Caco-2 (cell line): ENCODE measurements at places on chromosomes 16 and 17. TPM values are rescaled to one million over a fixed set of nuclear protein-coding genes. Genes with fewer than 3 reads are reported as not detected.

DNA sequence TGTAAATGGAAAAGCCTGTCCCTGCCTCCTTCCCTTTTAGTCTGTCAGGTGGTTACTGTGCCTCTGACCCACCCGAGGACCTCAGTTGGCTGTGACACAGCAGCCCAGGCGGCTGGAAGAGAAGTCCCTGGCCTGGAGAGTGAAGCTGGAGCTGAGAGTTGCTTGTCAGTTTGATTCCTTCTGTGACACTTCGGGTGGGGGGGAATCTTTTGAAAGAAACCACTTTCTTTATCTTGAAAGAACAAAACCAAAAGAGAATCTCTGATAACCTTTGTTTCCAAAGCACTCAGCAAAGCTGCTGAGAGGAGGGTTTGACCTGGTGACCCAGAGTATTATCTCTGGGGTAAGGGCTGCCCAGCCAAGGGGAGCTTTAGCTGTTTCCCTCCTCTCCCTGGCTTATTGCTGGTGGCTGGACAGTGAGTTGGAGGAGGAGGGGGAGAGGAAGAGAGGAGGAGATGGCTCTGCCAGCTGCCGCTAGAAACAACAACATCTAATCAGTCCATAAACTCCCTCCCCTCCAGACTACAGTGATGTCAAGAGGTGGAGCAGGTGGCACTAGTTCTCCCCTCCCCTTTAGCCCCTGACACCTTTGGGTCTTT is 34.0 kb downstream of the YPEL2 start:
- H3K27me3 ChIP-seq, result no peaks in the 10 kb centered on the region
- DNase-seq, result peak; percentile 77
- H3K4me1 ChIP-seq, result peaks cover 39% of the 10 kb centered on the region
- H3K4me3 ChIP-seq, result no peak overlapping the region

- H3K36me3 ChIP-seq, result no peaks in the 10 kb centered on the region
- no peak overlapping the region for H3K4me3 ChIP-seq
- H3K27me3 ChIP-seq, result no peaks in the 10 kb centered on the region
- DNase-seq, result no peak
- no peaks in the 10 kb centered on the region for H3K4me1 ChIP-seq
Measured at GRCh38 chr17:82433560-82434215, 15.3 kb upstream of the OGFOD3 start.

DNA sequence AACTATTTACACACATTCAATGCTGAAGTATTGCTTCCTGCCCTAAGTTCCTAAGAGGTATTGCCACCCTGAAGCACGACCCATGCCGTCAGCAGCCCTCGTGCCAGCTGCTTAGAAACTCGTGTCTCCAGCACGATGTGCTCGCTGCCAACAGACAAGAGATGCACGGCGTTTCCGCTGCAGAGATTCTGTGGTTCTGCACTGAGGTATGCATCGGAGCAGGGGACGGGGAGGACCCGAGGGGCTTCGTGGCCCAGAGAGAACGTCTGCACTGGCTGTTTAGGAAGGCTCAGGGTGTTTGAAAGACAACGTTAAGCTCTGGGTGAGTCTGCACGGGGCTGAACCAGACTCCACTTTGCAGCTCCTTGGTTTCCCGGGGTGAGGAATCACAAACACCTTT is 82.7 kb upstream of the CREBBP start:
- no peaks in the 10 kb centered on the region for H3K36me3 ChIP-seq
- H3K27me3 ChIP-seq, result no peaks in the 10 kb centered on the region
- no peak overlapping the region for H3K4me3 ChIP-seq
- no peak overlapping the region for H3K27ac ChIP-seq

- H3K36me3 ChIP-seq, result no peaks in the 10 kb centered on the region; the same call in 1 of the 2 replicates
- H3K27ac ChIP-seq, result no peak overlapping the region
- no peak for DNase-seq
- no peaks in the 10 kb centered on the region for H3K4me1 ChIP-seq
Measured at GRCh38 chr17:83041305-83041704, 38.1 kb upstream of the METRNL start.

DNA sequence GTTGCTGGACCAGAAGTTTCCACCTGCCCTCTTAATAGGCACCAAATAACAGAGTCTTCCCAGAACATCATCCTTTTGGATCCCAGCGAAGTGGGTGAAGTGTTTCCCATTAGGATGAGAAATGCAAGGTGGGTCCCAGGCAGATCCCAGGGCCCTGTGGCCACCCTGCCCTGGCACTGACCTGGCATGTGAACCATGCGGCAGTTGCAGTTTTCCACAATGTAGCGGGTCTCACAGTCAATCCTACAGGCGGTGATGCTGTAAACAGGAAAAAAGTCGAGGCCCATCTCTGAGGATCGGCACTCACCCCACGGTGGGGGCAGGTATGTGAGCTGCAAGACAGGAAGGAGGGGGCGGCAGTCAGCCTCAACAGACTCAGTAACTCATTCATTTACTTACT is 36.4 kb downstream of the SPACA3 start:
- no peaks in the 10 kb centered on the region for H3K4me1 ChIP-seq
- H3K4me3 ChIP-seq, result no peak overlapping the region
- DNase-seq, result no peak
- H3K27me3 ChIP-seq, result no peaks in the 10 kb centered on the region; the same call in 1 of the 2 replicates
- no peak overlapping the region for H3K27ac ChIP-seq

DNA sequence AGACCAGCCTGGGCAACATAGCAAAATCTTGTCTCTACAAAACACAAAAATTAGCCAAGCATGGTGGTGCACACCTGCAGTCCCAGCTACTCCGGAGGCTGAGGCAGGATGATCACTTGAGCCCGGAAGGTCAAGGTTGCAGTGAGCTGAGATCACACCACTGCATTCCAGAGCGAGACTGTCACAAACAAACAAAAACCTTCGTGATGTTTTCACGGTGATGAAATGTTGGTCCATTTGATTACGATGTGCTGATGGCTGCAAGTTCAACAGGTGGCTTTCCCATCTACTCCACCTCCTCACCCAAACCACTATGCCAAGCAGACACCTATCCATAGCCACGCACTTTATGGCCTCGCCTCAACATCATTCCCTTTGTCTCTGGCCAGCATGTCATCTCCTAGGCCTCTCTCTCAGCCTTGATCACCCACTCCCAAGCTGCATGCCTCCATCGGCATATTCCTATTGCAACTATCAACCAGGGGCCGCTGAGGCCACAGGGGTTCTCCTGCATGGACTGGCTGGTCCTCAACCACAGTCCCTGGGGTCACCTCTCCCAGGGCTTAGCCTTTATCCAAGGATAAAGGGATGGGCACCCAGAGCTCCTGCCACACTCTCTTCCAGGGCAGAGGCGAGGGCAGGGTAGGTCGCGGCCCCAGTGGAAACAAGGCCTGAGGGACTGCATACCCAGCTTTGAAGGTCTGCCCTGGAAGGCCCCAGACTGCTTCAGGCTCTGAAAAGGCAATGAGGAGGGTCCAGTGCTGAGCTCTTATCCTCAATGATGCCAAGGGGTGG is 17.1 kb upstream of the ALOX15B start:
- H3K4me1 ChIP-seq, result peaks cover 14% of the 10 kb centered on the region
- no peak overlapping the region for H3K4me3 ChIP-seq

DNA sequence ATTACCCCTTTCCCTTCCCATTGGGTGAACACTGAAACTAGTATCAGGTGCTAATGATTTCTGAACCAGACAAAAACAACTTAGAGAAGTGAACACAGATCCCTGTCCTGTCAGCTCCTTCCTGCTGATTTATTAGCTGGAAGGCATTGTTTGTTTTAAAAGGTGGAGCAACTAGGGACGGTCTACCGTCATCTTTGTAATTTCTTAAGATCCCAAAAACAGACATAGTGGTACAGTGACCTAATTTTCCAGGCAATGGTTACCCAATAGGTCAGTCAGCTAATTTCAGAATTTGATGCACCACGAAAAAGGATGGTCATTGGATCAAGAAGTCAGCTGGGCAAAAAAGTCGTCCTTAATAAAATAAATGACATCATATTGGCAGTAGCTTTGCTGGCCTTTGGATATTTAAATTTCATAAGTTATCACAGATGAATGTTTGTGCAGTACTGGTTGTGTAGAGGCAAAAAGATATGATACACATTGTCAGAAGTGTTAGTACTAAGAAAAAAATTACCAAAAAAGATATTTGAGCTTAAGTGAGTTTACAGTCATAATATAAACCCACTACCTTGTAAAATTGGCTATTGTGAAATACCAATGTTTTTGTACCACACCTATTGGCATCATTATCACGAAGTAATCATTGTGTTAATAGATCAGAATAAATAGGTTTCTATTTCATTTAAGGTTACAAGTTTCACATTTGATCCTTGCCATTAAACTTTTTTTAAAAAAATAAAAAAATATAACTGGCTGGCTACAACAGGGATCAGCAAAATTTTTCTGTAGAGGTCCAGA is 27.2 kb upstream of the KCNJ16 start:
- no peak overlapping the region for H3K4me3 ChIP-seq
- peaks cover 53% of the 10 kb centered on the region for H3K4me1 ChIP-seq
- H3K36me3 ChIP-seq, result no peaks in the 10 kb centered on the region
- H3K27me3 ChIP-seq, result no peaks in the 10 kb centered on the region
- DNase-seq, result no peak

DNA sequence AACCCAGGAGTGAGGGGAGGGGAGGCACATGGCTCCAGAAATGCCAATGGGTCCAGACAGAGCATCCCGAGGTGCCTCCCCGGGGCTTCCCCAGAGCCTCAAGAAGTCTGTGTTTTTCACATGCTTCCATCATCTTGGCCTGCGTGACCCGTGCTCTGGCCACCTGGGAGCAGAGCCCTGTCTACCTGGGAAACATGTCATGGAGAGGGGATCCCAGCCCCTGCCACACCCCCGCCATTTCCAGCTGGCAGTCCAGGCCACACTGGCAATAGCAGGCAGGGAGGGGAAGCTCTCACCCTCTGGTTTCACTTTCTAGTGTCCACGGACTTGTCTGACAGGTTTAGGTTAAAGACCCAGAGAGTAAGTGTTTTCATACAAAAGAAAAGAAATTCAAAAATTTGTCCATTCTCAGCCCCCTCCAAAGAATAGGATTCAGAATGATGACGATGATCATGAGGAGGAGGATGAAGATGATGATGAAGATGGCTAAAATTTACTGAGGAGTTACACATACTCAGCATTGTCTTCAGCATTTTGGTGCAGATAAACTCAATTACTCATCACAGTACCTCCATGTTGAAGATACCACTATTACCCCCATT is 9.0 kb downstream of the SMIM5 start:
- no peaks in the 10 kb centered on the region for H3K27me3 ChIP-seq
- H3K27ac ChIP-seq, result no peak overlapping the region
- no peak for DNase-seq
- peaks cover 1% of the 10 kb centered on the region for H3K36me3 ChIP-seq
- H3K4me1 ChIP-seq, result peaks cover 57% of the 10 kb centered on the region
- H3K4me3 ChIP-seq, result no peak overlapping the region

DNA sequence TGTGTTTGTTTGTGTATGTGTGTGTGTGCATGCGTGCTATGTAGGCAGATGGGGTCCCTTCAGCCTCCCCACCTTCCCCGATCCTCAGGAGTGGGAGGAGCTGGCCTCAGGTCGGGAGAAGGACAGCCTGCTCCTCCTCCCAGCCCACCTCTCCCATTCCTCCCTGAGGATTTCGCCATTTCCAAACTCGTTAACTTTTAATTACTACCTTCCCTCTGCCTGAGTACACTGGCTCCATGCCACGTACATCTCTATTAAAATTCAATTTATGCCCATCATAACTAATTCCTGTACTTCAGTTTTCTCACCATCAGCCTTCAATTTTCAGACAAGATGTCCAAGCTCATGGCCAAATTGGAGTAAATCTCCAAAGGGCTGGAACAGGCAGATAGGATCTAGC is 148.6 kb downstream of the SDK2 start:
- no peak for DNase-seq
- no peak overlapping the region for H3K27ac ChIP-seq
- H3K27me3 ChIP-seq, result no peaks in the 10 kb centered on the region; the same call in 1 of the 2 replicates
- H3K4me1 ChIP-seq, result no peaks in the 10 kb centered on the region
- no peak overlapping the region for H3K4me3 ChIP-seq
- H3K36me3 ChIP-seq, result no peaks in the 10 kb centered on the region

DNA sequence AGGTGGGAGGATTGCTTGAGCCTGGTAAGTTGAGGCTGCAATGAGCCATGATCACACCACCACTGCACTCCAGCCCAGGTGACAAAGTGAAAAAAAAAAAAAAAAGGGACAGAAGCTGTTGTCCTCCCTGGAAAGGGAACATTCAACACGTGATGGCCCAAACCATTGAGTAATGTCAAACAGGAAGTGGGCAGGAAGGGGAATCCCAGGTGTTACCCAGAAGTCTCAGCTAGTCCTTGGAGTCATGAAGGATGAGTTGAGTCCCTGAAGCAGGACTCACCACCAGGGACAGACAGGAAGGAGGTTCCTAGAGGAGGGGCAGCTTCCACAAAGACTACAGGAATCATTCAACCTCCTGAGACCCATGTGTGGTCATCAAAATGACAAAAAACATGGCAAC is 19.8 kb upstream of the CMIP start:
- no peaks in the 10 kb centered on the region for H3K4me1 ChIP-seq
- H3K27me3 ChIP-seq, result no peaks in the 10 kb centered on the region
- H3K36me3 ChIP-seq, result no peaks in the 10 kb centered on the region
- DNase-seq, result no peak
- H3K4me3 ChIP-seq, result no peak overlapping the region

DNA sequence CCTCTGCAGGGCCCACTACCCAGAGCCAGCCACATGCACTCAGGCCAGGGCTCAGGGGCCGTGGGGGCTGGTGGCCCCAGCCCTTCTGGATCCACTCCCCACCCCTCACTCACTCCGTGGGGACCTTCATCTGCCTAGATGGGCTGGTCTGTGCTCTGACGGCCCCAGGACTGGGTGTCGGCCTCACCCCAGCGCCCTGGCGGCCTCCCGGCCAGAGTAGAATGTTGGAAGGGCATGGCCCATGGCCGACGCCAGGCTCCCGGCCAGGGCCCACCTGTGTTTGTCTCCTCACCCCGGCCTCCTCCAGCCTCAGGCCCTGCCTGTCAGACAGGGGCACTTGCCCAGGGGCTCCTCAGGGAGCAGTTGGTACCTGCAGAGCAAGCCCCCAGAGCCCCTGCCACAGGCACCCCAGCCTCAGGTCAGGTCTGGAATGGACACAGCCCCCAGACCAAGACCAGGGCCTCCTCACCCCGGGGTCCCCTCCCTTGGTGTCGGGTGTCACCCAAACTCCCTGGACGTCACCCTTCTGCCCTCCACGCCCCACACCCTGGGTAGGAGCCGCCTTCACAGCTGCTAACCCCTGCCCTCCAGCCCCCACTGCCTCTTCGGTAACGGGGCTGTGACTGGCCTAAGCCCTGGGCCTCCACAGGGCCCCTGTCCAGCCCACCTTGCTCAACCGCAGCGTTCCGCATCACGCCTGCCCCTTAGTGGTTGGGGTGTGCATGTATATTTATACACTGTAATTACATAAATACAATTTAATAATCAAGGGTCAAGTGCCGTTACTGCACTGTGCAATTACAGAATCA is 3.0 kb upstream of the CDH15 start:
- H3K4me1 ChIP-seq, result peaks cover 21% of the 10 kb centered on the region
- H3K27me3 ChIP-seq, result peaks cover 2% of the 10 kb centered on the region
- DNase-seq, result no peak
- no peak overlapping the region for H3K27ac ChIP-seq

GRCh38 chr16:89378947-89379771 is 111.2 kb downstream of the ANKRD11 start:
- no peak for DNase-seq
- peak overlapping the region; percentile 71 for H3K27ac ChIP-seq
- no peaks in the 10 kb centered on the region for H3K27me3 ChIP-seq

HSF5 gene
- 0.98 and 1.1 TPM in 2 replicates for total RNA-seq

OTOA gene
- not detected in 2 replicates for total RNA-seq

KCNJ18 gene
- total RNA-seq, result not detected in 2 replicates

BCL6B gene
- not detected in 2 replicates for total RNA-seq

TMC8 gene
- total RNA-seq, result not detected in 2 replicates
